ENCODE measurements at places on chromosomes 2 and 18.

DNA sequence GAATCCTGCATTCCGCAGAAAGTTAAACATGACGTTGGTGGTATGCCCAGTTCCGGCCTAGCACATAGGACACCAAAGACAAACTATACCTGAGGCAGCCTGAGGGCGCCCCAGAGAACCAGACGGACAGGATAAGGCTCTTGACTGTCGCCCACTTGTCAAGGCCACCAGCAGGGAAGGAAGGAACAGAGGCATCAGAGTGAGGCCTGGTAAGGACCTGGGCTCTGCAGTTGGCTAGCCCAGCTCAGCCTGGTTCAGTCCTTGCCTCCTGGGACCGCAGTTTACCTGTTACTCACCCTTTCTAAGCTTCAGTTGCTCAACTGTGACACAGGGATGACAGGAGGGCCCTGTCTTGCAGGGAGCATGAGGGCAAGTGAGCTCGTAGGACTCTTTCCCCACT, 82.1 kb downstream of the ACTR2 start:
- DNase-seq, result no peak

DNA sequence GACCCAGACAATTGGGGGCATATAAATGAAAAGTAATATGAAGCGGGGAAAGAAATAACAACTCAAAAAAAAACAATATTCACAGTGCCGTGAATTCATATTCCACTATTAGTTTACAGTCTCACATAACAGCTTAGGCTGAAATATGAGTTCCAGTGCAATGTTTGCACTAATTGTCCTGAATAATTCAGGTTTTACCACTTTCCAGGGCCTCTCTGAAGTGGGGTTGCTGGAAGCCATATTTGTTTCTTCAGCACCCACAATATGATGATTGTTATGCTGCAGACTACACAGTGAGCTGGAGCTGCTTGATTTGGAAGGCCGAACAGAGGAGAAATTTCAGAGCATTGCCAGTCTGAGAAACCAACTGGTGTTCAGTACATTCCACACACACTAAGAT, 894.5 kb upstream of the ACVR2A start:
- DNase-seq, result no peak

DNA sequence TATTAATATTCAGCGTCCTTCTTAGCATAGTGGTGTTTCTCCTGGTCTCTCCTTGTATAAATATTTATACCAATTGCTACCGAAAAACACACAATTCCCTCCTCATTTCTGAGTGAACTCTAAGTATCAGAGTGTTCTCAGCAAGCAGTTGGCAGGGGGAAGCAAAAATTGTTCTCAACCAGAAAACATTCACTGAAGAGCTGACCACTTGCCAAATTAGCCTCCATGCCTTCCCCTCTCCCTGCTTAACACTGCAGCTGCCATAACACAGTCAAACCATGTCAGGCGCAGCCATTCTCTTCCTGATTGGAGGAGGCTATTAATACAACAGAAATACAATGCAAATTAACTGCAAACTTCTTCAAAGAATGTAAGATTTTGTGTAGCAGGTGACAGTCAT, 105.0 kb downstream of the COL6A3 start:
- no peak for DNase-seq

DNA sequence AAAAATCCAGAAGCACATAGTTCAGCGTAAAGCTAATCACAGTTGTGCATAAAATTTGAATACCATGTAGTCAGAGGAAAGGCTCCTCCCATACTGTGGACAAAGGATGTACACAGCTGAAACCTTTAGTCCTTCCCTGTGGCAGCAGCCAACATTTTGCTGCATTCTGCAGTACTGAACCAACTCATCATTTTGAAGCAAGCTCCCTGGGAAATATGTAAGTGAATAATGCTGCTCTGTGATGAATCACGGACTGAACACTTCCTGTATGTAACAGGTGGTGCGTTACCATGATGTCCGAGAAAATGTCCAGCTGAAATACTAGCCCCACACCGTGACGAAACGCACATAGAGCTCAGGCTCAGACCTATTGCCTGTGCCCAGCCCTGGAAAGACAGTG, 421.1 kb upstream of the RAB12 start:
- no peak for DNase-seq

Data from GM12864 (cell line).